Mesothelial cell of epicardium (in vitro differentiated cells): ENCODE measurements at places on chromosomes 7 and 10. TPM values are rescaled to one million over a fixed set of nuclear protein-coding genes. Genes with fewer than 3 reads are reported as not detected.

DNA sequence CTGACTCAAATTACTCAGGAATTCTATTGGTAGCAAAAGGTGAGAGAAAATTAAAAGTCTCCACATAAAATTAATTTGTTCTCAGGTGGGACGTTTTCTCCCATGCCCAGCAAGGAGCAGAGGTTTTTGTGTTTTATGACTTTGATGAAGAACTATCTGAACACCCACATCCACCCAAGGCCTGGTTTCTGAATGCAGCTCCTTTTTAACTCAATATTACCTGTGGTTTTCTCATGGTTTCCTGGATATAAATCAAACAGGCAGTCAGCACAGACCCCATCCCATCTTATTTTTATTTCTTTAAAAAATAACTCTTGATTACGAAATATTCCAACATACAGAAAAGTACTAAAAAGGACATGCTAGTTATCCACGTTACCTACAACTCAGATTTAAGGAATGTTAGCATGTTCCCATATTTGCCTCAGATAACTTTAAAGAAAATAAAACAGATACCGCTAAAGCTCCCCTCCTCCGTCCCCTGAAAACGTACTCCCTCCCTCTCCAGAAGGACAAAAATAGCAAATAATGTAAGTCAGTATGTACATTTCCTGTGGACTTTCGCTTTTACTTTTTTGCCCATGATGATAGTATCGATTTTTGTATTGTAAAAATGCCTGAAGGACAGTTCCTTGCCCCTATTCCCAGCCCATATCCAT lies 43.4 kb downstream of the GLI3 start:
- H3K27ac ChIP-seq: peak overlapping the region; percentile 95
- peak overlapping the region; percentile 22 for H3K4me3 ChIP-seq
- H3K27me3 ChIP-seq: no peaks in the 10 kb centered on the region
- DNase-seq: no peak

CTAGE4 gene
- total RNA-seq: 3.1 to 5.5 TPM (median 5.4 TPM) in 3 replicates

GRCh38 chr10:22634093-22634492 lies 80.3 kb downstream of the PIP4K2A start:
- peaks cover 56% of the 10 kb centered on the region for H3K4me1 ChIP-seq
- H3K36me3 ChIP-seq: peaks cover 2% of the 10 kb centered on the region
- no peak overlapping the region for H3K4me3 ChIP-seq
- H3K27me3 ChIP-seq: no peaks in the 10 kb centered on the region
- H3K27ac ChIP-seq: peak overlapping the region; percentile 86

DNA sequence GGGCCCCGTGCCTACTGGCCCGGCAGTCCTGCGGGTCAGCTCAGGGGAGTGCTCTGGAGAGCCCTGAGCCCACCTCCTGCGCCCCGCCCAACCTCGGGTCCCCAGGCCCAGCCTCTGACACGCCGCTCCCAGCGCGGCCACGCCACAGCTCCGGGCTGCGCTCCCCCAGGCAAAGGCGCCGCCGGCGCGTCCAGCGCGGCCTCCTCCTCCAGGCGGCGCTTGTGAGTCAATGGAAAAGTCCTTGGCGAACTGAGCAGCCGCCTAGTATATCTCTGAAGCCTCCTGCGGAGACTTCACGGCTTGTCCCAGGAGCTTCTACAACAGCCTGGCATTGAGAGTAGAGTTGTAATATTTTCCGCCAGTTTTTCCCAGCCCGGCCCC lies 29.5 kb upstream of the BMS1 start:
- peaks cover 6% of the 10 kb centered on the region for H3K4me1 ChIP-seq
- H3K4me3 ChIP-seq: peak overlapping the region; percentile 72
- peaks cover 74% of the 10 kb centered on the region for H3K27me3 ChIP-seq

DNA sequence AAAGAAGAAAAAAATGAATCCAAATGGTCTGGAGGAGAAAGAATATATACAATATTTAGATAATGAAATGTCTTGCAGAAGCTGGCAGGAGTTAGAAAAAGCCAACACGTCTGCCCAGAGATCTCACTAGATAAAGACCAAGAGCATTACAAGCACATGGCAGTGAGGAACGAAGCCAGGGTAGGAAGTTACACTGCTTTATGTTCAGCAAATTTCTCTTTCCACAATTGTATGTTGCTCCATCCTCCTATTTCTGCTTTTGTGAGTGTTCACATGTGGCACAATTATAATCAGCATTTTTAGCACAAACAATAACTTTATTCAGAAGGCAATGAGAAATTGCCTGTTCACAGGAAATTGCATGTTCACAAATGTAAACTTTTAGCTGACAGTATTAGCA lies 53.7 kb downstream of the LRRC17 start:
- DNase-seq: no peak
- H3K27me3 ChIP-seq: no peaks in the 10 kb centered on the region
- no peaks in the 10 kb centered on the region for H3K36me3 ChIP-seq
- H3K4me3 ChIP-seq: no peak overlapping the region
- no peaks in the 10 kb centered on the region for H3K4me1 ChIP-seq

- H3K27me3 ChIP-seq: no peaks in the 10 kb centered on the region
- H3K36me3 ChIP-seq: peaks cover 15% of the 10 kb centered on the region
- peak overlapping the region; percentile 39 for H3K27ac ChIP-seq
- H3K4me3 ChIP-seq: no peak overlapping the region
Measured at GRCh38 chr10:124678557-124679240, 65.5 kb downstream of the FAM53B start.

RELN gene
- total RNA-seq: 7.3 to 9.7 TPM (median 8.6 TPM) in 3 replicates

DNA sequence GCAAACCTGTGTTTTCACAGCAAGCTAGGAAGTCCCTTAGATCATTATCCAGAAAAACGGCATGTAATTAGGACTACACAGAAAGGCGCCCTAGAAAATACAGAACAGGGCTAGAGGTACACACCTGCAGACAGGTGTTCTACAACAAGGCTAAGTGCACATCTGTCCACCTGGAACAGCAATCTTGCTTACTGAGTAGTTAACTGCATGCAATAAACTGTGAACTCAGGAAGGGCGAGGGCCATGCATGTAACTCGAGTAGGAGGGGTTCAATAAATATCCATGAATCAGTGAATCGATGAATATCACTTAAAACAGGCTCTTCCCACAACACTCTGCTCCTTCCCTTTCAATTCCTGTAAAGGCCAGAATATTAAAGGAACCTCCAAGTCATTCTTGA lies 22.0 kb downstream of the FAM171A1 start:
- no peaks in the 10 kb centered on the region for H3K36me3 ChIP-seq
- DNase-seq: no peak
- no peaks in the 10 kb centered on the region for H3K27me3 ChIP-seq
- H3K27ac ChIP-seq: no peak overlapping the region
- no peak overlapping the region for H3K4me3 ChIP-seq

- peak overlapping the region; percentile 91 for H3K4me3 ChIP-seq
- DNase-seq: peak; percentile 34
- H3K27me3 ChIP-seq: no peaks in the 10 kb centered on the region
- peak overlapping the region; percentile 92 for H3K27ac ChIP-seq
- peaks cover 40% of the 10 kb centered on the region for H3K4me1 ChIP-seq
- peaks cover 20% of the 10 kb centered on the region for H3K36me3 ChIP-seq
Measured at GRCh38 chr10:5888843-5889623, 660 bp downstream of the ANKRD16 start.

- H3K36me3 ChIP-seq: peaks cover 4% of the 10 kb centered on the region
- DNase-seq: no peak
- peaks cover 25% of the 10 kb centered on the region for H3K4me1 ChIP-seq
- H3K27me3 ChIP-seq: no peaks in the 10 kb centered on the region
- no peak overlapping the region for H3K4me3 ChIP-seq
- peak overlapping the region; percentile 7 for H3K27ac ChIP-seq
Measured at GRCh38 chr10:112507988-112508387, 61.0 kb downstream of the VTI1A start.
